Fibroblast of skin of left biceps (primary cell): ENCODE measurements at places on chromosomes 3 and 15.

DNA sequence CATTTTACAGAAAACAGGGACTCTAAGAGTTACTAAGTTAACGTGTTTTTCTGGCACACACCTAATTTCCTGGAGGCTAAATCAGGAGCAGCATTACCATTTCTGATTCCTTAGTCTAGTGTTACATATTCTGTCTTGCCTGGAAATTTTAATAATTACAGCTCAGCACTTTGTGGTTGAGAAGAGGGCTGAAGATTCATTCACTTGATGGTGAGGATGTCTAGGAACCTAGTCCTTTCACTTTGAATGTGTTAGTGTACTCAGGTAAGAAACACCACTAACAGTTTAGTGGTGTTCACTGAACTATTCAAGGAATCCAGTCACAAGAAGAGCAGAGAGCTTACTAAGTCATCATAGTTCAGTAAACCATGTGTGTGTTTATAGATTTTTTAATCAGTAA, 102.8 kb downstream of the STT3B start:
- no peak for DNase-seq

DNA sequence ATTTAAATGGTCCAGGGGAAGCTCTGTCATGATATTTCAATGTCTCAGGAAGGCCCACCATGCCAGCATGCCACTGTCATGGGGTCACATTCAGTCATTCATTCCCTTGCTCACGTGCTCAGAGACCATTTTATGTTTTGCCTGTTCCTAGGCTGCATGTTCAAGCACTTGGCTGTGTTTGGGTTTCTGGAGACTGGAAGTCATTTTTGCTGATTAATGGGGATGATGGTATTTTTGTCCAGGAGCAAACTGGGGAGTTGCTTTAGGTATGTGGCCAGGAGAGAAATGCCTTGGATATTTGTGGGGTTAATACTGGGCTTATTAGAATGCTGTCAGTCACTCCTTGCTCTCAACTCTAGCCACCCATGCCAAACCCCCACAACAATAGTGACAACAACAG, 303.5 kb downstream of the PTPRG start:
- DNase-seq = no peak

GRCh38 chr3:46221938-46222337, 13.8 kb upstream of the CCR1 start:
- no peak for DNase-seq

DNA sequence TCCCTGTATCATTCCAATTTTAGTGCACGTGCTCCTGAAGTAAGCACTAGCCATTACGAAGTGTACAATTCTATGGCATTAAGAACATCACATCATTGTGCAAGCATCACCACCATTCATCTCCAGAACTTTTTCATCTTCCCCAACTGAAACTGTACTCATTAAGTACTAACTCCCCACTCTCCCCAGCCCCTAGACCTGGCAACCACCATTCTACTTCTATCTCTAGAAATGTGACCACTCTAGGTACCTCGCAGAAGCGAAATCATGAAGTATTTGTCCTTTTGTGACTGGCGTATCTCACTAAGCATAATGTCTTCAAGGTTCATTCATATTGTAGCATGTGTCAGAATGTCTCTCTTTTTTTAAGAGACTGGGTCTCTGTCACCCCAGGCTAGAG, 11.4 kb downstream of the PPP1R2 start:
- no peak for DNase-seq

DNA sequence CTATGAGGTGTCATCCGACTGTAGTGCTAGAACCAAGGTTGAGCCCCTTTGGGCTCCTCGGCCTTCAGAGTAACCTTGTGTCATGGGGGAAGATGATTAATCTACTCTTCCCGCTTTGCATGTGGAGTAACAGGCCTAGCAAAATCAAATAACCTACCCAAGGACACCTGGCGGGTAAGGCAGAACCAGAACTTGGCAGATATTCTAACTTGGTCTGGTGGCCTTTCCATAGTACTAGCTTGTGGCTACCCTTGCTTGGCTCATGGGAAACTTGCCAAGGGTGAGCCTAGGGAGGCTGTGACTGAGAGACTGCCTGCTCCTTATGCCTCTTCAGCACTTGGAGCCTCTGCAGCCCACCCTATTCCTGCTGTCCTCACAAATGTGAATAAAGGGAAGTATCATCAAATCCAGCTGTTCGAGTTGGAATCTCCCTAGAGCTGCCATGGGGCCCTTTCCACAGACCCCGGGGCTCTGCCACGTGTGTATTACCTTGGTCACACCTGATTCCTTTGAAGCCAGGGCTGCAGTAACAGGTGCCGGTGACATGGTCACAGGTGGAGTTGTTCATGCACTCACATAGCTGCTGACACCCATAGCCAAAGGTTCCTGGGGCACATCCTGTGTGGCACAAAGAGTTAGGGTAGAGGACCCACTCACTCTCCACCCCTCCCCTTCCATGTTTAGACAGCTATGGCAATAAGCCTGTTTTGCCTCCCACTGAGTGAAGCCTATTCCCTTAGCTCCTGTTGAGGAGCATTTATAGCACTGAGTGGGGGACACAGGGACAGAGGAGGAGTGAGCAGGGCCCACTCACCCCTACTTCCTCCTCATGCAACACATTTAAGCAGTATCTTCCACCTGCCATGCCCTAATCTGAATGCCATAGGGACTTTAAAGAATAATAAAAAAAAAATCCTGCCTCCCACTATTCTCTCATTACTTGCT, 46.0 kb downstream of the RAB11A start:
- DNase-seq = no peak

- no peak for DNase-seq
These were observed 161.0 kb upstream of the CGNL1 start for GRCh38 chr15:57215326-57215725.

DNA sequence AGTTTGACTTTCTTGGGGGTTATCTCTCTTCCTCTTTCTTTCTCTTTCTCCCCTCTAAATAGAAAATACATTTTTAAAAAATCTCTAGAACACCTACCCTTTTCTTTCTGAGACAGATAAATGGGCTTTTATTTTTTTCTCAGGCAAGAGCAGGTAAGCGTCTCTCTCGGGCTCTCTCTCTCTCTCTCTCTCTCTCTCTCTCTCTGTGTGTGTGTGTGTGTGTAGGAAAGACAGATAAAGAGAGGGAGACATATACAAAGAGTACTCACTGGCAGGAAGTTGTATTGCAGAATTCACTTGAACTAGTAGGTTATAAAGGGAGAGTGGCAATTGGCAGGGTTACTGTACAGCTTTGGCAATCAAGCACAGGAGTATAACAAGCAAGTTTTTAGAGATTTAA, 118.1 kb upstream of the LSAMP start:
- no peak for DNase-seq
